ENCODE measurements at places on chromosomes 12 and 14. TPM values are rescaled to one million over a fixed set of nuclear protein-coding genes. Genes with fewer than 3 reads are reported as not detected.

PPP1R36 gene
- total RNA-seq, result 0.33 TPM

A2ML1 gene
- not detected for total RNA-seq

PRIMA1 gene
- total RNA-seq, result 2.1 TPM

SMOC1 gene
- total RNA-seq, result 189 TPM

RPS6KL1 gene
- total RNA-seq, result 14.1 TPM

GALNT9 gene
- total RNA-seq, result 1.3 TPM

RNASE7 gene
- total RNA-seq, result not detected

CAPZA3 gene
- not detected for total RNA-seq

ZNF891 gene
- 3.9 TPM for total RNA-seq

CCDC196 gene
- not detected for total RNA-seq

SIX4 gene
- total RNA-seq, result 6.1 TPM

DNA sequence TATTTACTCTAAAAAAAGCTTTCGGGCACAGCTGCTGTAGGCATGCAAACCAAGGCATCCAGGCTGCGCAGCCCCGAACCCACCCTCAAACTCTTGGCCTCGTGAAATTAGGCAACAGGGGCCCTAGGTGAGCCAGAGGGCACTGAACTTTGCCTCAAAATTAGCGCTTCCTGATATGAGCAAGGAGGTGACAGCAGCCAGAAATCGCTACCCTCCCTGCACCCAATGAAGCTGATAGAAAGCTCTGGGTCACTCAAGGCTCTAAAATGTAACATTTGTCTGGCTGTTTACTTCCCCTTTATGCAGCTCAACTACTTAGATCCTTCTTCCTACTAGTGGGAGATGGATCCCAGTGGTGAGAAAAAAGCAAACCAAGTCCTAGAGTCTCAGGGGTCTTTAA lies 61.8 kb downstream of the PITPNM2 start:
- DNase-seq, result no peak

- no peak for DNase-seq
Measured at GRCh38 chr14:74593241-74593953, 18.6 kb downstream of the LTBP2 start.

DNA sequence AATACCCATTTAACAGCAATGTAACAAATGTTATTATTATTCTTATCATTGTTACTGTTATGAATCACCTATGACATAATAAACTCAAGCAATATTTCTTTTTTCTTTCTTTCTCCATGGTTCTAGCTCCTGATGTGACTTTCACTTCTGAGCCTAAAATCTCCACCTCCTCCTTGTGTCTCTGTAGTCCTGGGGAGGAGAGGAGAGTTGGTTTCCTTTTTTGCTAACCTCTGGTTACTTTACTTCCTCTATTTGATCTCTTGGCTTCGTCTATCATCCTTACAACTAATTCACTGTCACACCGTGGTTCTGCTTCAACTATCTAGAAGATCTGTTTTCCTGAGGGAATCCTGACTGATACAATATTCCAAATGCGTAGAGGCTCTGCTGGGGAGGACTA lies 456.6 kb downstream of the VRK1 start:
- no peak for DNase-seq

- DNase-seq, result no peak
Measured at GRCh38 chr12:108301346-108301745, 37.8 kb downstream of the CMKLR1 start.

DNA sequence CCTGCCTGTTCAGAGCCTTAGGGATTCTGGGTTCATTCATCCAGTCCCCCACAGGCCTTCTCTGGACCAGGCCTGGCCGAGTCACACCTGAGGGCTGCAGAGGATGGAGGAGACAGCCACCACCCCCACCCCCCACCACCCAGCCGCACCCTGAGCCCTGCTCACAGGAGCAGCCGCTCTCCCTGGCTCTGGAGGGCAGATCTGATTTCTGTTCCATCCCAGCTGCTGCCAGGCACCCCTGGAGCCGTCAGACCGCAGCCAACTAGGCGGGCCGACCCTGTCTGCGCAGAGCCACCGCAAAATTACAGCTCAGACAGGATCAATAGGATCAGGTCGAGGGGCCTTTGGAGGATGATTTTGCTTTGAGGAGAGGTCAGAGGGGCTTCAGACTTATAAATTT lies 154.6 kb upstream of the MYL2 start:
- no peak for DNase-seq

DNA sequence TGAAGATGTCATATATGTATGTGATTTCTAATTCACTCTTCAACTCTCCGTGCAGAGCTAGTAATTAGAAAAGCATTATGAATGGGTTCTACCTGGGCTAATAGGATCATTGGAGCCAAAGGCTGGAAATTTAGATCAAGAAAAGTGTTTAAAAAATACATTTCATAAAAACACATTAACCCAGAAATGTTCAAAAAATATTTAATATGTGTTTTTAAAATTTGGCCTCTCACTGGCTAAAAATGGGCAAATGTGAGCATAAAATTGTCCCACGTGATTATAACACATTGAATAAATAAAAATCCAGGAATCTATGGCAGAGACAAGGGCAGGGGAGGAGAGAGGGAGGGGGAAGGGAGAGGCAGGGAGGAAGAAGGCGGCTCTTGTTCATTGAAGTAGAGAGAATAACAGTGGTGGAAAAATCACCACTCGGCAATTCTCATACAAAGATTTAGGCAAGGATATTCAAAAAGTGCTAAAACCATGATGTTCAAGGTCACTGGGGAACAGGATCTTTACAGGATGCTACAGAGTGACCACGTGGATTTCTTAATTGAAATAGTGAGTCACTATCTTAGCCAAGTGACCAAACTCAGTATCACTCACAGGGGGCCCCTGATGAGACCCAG lies 38.8 kb downstream of the FBXO21 start:
- DNase-seq, result no peak

DNA sequence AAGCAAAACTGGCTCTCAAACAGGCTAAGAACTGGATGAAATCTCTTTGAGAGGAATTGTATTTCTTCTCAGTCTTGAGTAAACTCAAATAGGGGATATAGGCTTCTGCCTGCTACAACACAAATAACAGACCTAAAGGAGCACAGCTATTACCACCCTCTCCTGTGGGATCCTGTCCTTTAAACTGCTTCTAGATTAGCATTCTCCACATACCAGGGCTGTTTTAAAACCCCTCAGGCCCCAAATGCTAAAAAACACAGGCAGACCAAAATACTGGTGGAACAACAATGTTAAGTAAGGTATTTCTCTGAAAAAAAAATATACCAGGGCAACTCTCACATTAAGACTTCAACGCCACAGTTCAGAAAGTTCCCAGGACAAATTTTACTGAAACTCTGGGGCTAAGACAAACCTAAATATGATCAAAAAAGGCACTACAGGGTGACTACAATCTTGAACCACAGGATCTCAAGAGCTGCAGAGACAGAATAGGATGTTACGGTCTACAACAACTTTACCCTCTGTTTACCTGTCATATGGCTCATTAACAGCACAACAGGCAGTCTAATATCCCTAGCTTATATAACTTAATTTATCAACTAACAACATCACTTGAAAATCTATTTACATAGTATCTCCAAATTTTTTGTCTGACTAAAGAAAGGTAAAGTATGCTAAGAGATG lies 7.2 kb downstream of the CPNE8 start:
- no peak for DNase-seq

- DNase-seq, result no peak
Measured at GRCh38 chr12:1297206-1297605, 297.2 kb downstream of the FBXL14 start.

- DNase-seq, result no peak
Measured at GRCh38 chr14:86723254-86723624, 1193.3 kb downstream of the FLRT2 start.

- DNase-seq, result no peak
Measured at GRCh38 chr12:11762723-11763326, 113.4 kb downstream of the ETV6 start.

DNA sequence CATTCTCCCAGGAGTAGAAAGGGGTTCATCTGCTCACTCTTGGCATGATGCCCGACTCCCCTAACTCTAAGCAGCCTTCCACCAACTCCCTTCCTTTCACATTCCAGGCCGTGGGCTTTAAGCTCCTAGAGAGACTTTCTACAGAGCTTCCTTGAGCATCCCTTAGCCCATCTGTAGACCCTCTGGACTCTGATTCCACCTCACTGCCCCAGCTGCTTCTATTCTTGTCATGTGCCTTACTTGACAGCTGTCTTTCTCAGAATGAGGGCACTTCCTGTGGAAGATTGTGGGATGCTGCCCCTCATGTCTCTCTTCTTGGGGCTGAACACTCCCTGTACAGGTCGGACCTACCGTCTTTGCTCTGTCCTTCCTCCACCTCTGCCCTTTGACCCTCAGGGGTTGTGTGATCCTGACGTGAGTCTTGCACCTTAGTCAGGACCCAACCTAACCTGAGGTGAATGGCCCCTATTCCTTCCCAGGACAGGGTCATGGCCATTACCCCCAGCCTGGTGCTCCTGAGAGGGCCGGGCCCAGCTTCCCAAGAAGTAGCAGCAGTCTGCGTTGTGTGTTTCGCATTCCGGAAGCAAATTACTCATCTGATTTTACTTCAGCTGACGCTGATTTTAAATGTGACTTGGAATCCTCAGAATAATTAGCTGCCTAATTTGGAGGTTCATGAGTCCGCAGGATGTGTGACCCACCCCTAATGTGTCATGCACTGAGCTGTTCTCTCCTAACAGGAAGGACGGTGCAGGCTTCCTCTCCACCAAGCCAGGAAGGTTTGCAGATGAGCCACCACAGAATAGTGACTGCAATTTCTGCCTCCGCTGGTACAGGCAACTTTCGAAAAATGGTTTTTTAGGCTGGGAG lies 2.7 kb upstream of the GALNT6 start:
- DNase-seq, result no peak

GRCh38 chr12:110372056-110372425 lies 31.5 kb downstream of the ANAPC7 start:
- DNase-seq, result no peak

DNA sequence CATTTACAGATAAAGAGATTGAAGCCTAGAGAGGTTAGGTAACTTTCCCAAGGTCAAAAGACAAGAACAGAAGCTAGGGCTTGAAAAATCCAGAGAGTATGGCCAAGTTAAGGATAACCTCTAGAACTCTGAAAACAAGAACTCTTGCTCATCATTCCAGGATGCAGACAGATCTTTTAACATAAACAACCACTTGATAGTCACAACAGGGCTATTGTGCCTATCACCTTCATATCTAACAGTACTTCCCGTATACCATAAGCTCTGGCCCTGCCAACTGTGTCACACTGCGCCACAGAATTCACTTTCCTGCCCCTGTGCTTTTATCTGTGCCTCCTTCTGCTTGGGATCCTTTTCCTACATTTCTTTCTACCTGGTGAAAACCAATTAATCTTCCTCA lies 18.2 kb downstream of the ERP29 start:
- DNase-seq, result no peak

GRCh38 chr14:28482251-28483040 lies 284.1 kb upstream of the FOXG1 start:
- DNase-seq, result no peak

- no peak for DNase-seq
Measured at GRCh38 chr14:38775986-38776385, 327.0 kb downstream of the SEC23A start.

DNA sequence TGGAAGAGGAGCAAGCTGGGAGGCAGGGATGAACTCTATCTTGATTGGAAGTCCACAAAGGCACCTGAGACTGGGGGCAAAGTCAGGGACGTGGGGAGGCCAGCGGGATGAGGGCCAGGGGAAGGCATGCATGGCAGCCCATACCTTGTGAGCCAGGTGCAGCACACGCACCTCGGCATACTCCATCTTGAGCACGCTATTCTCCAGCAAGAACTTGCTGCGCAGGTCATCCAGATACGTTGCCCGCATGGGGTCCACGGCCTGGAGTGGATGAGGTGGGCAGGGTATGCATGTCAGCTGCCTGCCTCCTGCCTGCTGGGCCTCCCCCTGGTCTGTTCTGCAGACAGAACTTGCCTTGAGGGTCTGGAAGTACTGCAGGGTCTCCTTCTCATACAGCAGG lies 3.9 kb downstream of the RABGGTA start:
- DNase-seq, result no peak

DNA sequence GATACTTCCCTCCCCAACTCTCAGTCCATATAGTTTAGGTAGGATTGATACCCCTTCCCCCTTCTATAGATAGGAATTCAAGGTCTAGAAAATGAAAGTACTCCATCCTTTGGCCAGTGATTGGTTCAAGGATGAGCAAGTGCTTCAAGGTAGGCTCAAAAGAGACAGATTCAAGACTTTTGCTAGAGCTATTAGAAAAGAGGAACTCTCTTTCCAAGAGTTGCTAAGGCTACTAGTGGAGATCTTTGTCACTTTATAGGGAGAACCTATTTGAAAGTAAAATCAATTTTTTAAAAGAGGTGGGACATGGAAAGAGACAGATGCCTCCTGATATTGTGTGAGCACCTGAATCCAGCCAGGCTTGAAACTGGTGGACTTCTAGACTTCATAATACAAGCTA lies 17.5 kb downstream of the POLE2 start:
- DNase-seq, result no peak

DNA sequence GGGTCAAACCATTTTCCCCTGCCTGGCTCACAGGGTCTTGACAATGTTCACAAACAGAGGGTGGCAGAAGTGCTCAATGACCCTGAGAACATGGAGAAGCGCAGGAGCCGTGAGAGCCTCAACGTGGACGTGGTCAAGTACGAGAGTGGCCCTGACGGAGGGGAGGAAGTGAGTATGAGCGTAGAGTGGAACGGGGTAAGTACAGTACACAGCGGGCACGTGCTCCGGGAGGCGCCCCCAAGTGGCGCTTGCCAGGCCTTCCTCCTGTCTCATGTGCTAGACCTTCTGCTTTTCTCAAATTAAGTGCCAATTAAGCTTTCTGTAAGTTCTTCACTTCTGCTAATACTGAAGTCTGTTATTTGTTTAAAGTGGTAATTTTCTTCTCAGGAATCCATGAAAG lies 35.9 kb downstream of the XRCC3 start:
- no peak for DNase-seq

DNA sequence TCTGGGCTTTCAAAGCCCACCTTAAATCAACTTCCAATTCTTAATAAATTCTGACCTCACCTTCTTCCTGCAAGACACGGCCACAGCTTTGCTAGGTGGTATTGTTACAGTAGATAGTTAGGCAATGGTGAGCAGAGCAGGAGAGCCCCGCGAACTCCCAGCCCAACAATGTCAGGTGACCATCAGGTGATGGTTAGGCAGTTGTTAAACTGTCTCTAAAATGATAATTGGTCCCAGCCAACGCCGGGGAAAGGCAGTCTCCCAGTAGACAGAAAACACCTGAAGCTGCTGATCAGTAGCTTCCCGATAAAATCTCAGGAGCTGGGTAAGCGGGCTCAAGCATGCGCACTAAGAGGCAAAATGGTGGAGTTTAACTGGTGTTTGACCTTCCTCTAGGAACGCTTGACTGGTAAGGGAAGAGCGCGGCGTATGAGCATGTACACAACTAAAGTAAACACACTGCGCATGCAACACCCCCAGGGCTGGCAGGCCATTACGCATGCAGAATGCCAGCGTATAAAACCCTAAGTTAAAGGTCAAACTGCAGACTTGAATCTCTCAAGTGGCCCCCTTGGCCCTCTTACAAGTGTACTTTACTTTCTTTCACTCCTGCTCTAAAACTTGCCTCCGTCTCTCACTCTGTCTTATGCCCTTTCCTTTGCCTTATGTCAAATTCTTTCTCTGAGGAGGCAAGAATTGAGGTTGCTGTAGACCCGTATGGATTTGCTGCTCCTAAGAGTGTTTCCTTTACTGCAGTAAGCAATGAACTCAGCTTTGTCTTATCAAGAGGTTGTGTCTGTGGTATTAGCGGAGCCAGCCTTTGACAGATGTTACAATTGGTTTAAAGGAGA lies 113.5 kb downstream of the C12orf75 start:
- no peak for DNase-seq

- no peak for DNase-seq
Measured at GRCh38 chr14:102734436-102734835, 42.8 kb upstream of the TRAF3 start.

- DNase-seq, result no peak
Measured at GRCh38 chr12:1768615-1769014, 51.8 kb upstream of the LRTM2 start.

- DNase-seq, result no peak
Measured at GRCh38 chr12:11819643-11820042, 170.2 kb downstream of the ETV6 start.
